ENCODE measurements at places on chromosomes 3 and 15. TPM values are rescaled to one million over a fixed set of nuclear protein-coding genes. Genes with fewer than 3 reads are reported as not detected.
A peak's percentile ranks its signal among the peaks of the same experiment; 100 is the strongest.

Gene SI
- total RNA-seq = not detected

Gene CHRNA7
- total RNA-seq = 1.8 TPM

GRCh38 chr3:156819842-156820691 lies 6.1 kb upstream of the LEKR1 start:
- no peak overlapping the region for H3K27ac ChIP-seq
- H3K4me1 ChIP-seq = peaks cover 7% of the 10 kb centered on the region
- no peaks in the 10 kb centered on the region for H3K36me3 ChIP-seq
- no peak overlapping the region for H3K4me3 ChIP-seq
- DNase-seq = no peak

- no peak overlapping the region for H3K27ac ChIP-seq
- no peak for DNase-seq
- H3K4me3 ChIP-seq = no peak overlapping the region
Measured at GRCh38 chr3:197335428-197336132, 37.2 kb upstream of the DLG1 start.

Gene RNF123
- total RNA-seq = 23.7 TPM

DNA sequence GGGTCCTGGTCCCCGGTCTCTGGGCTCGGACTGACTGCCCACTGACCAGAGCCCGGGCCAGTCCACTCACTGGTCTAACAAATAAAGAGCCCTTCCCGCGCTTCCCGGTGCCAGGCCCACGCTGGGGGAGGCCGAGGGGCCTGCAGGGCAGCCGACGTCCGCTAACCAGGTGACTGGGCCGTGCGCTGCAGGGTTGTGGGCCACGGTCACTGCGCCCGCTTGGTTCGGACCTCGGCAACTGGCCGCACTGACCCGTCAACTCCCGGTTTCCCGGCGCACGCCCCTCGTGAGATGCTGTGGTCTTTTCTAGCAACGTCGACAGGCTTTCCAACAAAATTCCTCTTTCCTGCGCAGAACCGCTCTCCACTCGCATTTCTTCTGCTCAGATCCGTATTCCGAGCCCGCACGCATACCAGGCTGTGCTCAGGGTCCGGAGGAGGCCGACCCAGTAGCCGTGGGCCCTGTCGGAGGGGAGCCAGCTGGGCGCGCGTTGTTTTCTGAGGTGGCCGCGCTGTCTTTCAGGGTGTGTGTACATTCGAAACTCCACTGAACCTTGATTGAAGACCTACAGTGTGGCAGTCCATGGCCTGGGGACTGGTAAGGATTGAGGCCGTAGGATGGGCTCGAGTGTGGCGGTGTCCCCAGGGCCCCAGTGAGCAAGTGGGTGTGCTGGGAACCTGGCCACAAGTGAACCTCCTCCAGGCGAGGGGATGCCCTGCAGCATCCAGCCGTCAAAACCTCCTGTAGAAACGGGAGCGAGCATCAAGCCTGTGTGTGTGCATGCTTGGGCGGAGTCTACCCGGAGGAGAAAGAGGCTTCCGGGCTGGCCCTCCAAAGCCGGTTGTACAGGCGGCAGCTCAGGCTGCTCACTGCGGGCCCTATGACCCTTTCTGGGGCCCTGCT lies 875 bp upstream of the NT5DC2 start:
- peak overlapping the region; percentile 80 for H3K27ac ChIP-seq
- peaks cover 10% of the 10 kb centered on the region for H3K4me1 ChIP-seq
- DNase-seq = peak; percentile 40

DNA sequence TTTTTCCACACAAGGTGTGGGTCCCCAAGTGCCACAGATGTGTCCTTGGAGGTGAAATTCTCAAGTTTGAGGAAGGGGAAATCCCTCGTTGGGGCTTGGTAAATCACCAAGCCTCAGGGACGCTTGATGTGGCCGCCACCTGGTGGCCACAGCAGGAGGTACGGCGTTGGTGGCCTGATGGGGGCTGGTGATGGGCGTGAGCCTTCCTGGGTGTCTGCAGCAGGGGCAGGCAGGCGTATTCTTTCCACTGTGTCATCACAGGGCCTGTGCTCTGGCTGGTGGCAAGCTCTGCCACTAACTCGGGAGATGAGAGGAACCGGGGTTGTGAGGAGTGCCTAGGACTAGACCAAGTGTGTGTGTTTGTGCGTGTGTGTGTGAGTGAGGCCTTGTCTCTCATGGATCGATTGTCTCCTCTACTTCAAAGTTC lies 4.2 kb downstream of the ACOX2 start:
- peak; percentile 65 for DNase-seq
- no peak overlapping the region for H3K27ac ChIP-seq

Gene CIDEC
- 0.26 TPM for total RNA-seq
